ENCODE measurements at places on chromosomes 13 and 19.

GRCh38 chr19:33340991-33341390, 32.5 kb upstream of the CEBPG start:
- no peak for DNase-seq

DNA sequence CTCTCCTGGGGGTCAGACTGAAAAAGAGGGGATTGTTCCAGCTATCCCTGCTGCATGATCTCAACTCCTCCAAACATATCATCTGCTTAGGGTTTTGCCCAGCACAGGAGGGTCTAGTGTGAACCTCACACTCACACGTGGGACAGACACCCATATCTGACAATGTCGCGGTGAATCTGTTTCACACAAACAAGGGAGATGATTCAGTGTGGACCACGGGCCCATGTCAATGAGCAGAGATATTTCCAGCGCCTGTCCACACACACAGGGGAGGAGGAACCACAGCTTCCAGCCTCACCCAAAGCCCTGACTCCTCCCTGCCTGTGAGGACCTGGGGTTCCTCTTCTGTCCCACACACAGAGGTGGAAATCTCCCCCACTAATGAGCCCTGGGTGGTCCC, 29.6 kb upstream of the KIR3DL3 start:
- DNase-seq, result peak; percentile 32

DNA sequence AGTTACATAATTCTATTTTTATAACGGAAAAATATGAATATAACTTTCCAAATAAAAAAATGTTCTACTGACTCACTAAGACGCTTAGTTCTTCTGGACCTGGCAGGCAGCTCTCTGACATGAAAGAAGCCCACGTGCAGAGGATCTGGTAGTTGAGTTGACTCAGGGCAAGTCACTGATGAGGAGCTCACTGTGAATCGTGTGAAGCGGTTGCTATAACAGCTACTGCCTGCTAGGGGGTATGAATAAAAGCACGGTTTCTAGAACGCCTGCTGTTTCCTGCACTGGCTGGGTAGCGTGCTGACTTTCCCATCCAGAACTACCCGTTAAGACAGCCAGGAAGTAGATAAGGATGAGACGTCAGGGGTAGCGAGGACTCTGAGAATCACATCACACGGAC, 54.7 kb upstream of the WASF3 start:
- peak; percentile 6 for DNase-seq

DNA sequence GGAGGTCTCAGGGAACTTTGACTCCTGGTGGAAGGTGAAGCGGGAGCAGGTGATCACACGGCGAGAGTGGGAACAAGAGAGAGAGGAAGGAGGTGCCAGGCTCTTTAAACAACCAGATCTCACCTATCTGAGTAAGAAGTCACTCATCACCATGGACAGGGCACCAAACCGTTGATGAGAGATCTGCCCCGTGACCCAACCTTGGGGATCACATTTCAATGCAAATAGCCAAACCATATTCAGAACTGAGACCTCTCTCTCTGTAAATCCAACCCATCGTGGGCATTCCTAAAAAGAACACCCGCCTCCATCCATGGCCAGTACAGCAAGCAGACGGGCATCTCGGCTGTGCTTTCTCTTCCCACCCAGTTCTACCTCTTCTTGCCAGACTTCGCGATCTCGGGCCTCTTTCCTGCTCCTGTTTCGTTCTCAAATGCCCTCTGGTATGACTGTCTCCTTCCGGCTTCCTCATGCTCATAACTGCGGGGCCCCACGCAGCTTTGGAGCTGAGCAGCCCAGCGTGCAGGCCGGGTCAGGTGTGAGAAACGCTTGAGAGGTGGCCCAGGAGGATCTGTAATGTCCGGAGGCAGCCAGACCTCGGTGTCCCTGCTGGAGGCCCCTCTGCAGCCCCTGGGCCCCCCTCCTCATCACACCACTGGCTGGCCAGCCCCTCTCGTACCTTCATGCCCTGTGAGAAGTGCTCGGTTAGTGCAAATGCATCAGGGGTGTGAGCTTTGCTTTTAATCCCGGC, 97.0 kb upstream of the GPR183 start:
- no peak for DNase-seq

DNA sequence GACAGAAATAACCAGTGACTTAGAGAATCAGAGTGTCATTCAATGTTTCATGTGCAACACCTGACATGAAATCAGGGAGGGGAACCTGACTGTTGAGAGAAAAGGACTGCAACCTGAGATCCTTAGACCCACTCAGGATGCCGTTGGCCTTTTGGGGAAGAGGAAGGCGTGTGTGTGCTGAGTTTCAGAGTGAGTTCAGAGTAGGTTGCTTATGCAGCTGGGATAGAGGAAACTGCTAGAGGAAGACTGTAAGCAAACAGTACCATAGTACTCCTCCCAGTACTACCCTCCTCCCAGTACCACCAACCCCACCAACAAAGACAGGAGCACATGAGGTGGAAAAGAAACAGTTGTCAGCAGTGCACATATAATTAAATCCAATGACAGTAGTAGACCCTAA, 63.7 kb downstream of the KL start:
- DNase-seq, result peak; percentile 80

DNA sequence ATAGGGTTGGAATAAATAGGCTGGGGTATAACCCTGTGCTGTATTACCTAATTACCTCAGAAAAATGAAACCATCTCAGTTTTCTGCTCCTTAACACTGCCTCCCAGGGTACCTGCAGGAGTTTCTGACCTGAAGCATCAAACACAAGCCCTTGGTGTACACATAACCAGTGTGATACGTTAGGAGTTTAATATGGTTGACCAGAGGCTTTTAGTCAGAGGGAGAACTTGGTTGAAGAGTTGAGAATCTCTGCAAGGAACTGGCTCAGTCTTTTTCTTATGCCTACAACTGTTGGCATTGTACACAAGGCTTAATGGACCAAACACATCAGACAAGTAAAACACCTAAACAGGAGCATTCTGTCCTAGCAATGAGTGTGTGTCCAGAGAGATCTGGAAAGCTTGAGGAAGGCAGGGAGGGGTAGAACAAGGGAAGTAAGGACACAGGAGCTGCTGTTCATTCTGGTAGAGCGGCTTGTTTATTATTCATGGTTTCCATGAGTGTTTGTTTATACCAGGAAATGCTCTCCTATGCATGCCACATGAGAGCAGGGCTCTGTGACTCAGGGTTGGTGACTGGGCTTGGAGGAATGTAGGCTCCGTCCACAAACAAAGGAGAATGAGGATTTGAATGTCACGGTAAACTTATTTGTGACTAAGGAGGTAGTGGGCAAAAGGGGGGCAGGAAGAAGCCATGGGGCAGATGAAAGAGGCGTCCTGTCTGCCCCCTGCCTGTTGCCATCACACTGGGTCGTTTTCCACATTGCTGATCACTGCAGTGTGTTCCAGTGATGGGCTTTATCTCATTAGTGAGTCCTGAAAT, 11.9 kb upstream of the SPATA13 start:
- no peak for DNase-seq

- DNase-seq, result no peak
These were observed 162.1 kb downstream of the NHLRC3 start for GRCh38 chr13:39200249-39200910.

GRCh38 chr19:38596057-38596981, 21.4 kb downstream of the MAP4K1 start:
- no peak for DNase-seq

DNA sequence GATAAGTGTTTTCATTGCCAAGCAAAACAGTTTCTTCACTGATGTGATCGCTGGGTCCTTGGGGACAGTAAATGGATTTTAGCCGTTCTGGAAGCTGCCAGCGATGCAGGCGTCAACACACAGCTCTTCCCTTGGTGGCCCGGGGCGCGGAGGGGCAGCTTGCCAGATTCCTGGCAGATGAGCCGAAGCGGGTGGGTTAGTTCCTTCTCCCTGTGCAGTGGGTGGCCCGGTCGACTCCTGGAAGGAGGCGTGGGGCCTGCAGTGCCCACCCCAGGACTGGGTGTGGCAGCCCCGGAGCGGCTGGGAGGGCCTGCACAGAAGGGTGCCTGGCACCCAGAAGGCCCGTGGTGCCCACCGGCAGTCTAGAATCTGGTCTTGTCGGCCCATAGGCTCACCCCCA, 69.0 kb downstream of the KDM4B start:
- no peak for DNase-seq

DNA sequence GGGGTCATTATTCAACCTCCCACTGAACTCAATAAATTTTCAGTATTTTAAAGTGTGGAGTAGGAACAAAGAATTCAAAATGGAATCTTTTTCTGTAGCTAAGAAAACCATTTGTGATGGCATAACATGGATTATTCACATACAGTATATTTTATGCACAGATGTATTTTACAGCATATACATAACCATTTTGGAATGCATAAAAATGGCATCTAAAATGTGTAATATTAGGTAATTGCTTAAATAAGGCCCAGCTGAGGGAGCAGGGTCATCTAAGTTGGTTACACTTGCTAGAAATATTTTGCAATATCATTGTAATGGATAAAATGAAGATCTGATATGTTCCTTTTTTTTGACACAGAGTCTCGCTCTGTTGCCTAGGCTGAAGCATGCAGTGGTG, 146.9 kb downstream of the LMO7 start:
- no peak for DNase-seq

- no peak for DNase-seq
These were observed 111.5 kb downstream of the PTPRS start for GRCh38 chr19:5228932-5229777.

DNA sequence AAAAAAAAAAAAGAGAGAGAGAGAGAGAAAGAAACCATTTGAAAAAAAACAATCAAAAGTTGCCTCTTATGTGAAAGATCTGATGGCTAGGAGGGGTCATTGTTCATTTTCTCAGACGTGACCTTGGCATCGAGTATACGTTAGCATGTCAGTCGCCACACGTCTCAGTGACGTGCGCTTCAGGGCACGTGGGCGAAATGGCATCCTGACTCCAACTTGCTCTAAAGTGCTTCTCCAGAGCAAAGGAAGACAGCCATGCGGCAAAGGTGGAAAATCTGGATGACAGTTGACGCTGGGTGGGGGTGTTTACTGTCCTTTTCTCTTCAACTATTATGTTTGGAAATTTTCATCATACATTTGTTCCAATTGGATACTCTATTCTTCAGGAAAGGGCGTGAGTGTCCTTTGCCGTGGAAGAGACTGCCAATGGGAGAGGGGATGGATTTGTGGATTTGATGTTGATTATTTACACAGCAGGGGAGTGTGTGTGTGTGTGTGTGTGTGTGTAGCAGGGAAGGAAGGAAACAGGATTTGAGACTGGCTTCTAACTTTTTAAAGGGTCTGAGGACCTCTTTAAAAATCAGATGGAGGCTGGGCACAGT, 25.0 kb downstream of the KLF2 start:
- no peak for DNase-seq

- peak; percentile 53 for DNase-seq
These were observed 1.4 kb downstream of the MATK start for GRCh38 chr19:3784607-3785450.

DNA sequence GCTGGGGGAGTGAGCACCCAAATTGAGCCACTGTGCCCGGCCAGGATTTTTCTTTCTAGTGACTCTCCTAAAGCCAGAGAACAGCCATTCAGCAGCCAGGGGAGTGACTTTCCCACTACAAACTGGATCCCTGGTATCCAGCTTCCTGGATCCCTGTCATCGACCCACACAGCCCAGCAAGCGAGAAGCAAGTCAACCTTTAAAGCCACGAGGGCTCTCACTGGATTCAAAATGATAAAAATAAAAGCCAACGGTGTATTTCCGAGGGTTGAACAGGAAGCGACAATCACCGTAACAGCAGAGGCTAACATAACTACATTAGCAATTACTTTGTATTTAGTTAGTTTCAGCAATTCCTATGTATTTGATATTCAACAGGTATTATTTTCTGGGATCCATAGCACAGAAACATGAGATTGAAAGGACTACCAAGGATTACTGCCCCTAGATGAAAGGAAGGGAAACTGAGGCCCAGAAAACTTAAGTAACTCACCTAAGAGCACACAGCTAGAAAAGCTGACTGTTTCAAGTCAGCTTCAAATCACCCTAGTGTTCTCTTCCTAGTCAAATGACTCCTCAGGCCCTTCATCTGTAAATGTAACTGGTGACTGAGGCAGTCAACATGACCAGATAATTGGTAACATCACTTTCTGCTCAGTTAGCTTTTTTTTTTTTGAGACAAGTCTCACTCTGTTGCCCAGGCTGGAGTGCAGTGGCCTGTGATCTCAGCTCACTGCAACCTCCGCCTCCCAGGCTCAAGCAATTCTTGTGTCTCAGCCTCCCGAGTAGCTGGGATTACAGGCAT, 2.7 kb downstream of the RFX1 start:
- no peak for DNase-seq

- peak; percentile 29 for DNase-seq
These were observed 25.0 kb upstream of the C1QTNF9B start for GRCh38 chr13:23922005-23922932.

DNA sequence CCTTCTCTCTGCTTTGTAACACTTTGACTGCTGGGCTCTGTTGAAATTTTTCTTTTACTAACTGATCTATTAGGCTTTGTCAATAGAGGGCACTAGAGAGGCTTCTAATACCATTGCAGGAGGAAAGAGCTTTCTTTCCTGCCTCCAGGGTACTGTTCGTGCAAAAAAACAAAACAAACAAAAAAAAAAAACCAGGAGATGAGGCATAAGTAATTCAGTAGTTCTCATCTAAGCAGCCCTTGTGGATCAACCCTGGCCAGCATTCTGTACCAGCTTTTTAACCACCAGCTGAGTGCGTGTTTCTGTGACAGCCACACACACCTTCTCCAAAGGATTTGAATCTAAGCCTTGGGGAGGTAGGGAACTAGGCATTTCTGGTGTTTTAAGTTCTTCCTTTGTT, 1707.6 kb upstream of the SLC10A2 start:
- DNase-seq, result peak; percentile 65

DNA sequence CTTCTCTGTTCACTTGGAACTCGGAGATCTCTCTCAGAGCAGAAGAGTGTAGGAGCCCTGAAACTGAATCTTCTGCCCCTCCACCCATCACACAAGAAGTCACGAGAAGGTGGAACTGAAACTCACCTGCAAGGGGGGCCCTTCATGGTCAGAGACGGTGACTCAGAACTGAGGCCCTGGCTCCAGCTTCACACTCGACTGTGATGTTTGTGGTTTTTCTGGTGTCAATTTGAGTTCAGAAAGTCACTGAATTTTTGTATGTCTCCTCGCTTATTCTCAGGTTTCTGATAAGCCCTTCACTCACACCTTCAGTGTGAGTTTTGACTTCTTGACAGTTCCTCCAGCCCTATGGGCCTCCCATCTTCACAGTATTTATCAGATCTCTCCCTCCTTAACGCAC, 23.1 kb downstream of the SIGLEC5 start:
- peak; percentile 86 for DNase-seq

DNA sequence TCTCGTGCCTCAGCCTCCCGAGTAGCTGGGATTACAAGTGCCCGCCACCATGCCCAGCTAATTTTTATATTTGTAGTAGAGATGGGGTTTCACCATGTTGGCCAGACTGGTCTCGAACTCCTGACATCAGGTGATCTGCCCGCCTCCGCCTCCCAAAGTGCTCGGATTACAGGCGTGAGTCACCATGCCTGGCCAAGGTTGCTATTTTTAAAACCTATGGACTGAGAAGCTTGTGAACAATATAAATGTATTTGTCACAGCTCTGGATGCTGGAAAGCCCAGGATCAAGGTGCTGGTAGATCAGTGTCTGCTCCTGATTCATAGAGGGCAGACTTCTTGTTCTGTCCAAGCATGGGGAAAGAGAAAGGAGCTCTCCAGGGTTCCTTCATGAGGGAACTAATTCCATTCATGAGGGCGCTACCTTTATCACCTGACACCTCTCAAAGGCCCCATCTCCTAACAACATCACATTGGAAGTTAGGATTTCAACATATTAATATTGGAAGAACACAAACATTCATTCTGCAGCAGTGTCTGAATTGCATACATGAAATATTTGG, 16.1 kb downstream of the CARD8 start:
- no peak for DNase-seq

Data from MV-4-11 (cell line).